ENCODE measurements at places on chromosomes 5 and 9. TPM values are rescaled to one million over a fixed set of nuclear protein-coding genes. Genes with fewer than 3 reads are reported as not detected.
A peak's percentile ranks its signal among the peaks of the same experiment; 100 is the strongest.

- no peak overlapping the region for H3K4me3 ChIP-seq
- H3K27ac ChIP-seq = no peak overlapping the region
- no peak for DNase-seq
- no peaks in the 10 kb centered on the region for H3K4me1 ChIP-seq
- no peaks in the 10 kb centered on the region for H3K36me3 ChIP-seq
- peaks cover 32% of the 10 kb centered on the region for H3K27me3 ChIP-seq
Measured at GRCh38 chr9:90808890-90809685, 7.5 kb downstream of the SYK start.

IL5 gene
- 1.6 TPM for total RNA-seq

DNA sequence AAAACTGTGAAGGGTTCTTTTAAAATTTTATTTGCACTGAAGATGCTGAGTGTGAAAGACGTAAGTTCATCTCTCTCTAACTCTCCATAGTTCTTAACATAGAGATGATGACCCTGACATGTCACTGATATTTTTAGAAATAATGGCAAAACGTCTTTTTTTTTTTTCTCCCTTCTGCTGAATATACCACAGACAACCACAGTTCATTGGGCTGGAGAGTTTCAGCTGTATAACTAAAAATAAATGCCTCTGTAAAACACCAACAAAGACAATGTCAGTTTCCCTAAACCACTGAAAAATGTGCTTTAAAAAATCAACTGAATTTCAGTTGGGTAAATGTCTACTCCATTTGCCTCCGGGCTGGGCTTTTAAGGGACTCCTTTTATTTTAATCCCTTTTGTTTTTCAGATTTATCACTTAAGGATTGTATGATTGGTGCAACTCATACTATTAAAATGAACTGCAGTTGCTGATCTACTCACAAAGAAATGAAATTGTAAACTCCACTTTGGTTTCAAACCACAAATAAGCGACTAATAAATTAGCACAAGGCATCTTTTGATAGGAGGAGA lies 830.9 kb upstream of the WWC1 start:
- H3K27ac ChIP-seq = no peak overlapping the region
- H3K27me3 ChIP-seq = no peaks in the 10 kb centered on the region
- no peaks in the 10 kb centered on the region for H3K36me3 ChIP-seq

DNA sequence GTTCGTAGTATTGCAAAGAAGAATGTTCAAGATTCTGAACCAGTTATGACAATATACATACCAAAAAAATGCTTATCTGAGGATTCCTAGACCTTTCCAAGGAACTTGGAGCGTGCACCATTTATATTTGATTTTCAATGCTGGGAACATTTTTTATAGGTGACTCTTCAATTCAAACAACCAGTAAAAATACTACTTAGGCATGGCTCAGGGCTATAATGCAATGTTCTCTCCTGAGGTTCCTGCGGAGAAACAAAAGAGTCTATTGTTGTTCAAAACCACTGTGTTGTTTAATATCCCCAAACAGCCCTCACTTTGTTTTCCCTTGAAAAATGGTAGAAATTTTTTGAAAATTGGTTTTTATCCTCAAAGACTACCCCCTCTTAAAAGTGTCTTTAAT lies 335.7 kb upstream of the IZUMO3 start:
- H3K36me3 ChIP-seq = no peaks in the 10 kb centered on the region
- DNase-seq = no peak
- no peak overlapping the region for H3K4me3 ChIP-seq

GRCh38 chr5:38557308-38557710 lies 863 bp upstream of the LIFR start:
- H3K4me3 ChIP-seq = peak overlapping the region; percentile 71
- no peak for DNase-seq
- H3K27me3 ChIP-seq = peaks cover 65% of the 10 kb centered on the region
- H3K4me1 ChIP-seq = peaks cover 9% of the 10 kb centered on the region
- H3K36me3 ChIP-seq = no peaks in the 10 kb centered on the region
- no peak overlapping the region for H3K27ac ChIP-seq

Measured in activated CD8-positive, alpha-beta T cell treated with anti-CD3 and anti-CD28 coated beads for 36 hours (primary cell).